NCI-H524 treated with DMSO at 0.1 percent for 48 hours (cell line): ENCODE measurements at places on chromosomes 13 and 19.

- no peak for DNase-seq
These were observed 603 bp downstream of the ZC3H13 start for GRCh38 chr13:46051968-46052318.

GRCh38 chr19:48095612-48096175, 14.9 kb downstream of the PLA2G4C start:
- DNase-seq = no peak

- no peak for DNase-seq
These were observed 160.3 kb downstream of the KCTD12 start for GRCh38 chr13:76725896-76726295.

DNA sequence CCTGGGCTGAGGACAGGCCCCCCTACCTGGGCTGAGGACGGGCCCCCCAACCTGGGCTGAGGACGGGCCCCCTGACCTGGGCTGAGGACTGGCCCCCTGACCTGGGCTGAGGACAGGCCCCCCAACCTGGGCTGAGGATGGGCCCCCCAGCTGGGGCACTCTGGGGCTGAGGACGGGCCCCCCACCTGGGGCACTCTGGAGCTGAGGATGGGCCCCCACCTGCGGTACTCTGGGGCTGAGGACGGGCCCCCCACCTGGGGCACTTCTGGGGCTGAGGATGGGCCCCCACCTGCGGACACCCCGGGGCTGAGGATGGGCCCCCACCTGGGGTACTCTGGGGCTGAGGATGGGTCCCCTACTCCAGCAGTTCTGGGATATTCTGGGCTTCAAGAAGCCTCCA, 65.5 kb downstream of the RASA3 start:
- DNase-seq = no peak

- DNase-seq = no peak
These were observed 56.9 kb downstream of the EDNRB start for GRCh38 chr13:77861741-77862140.

DNA sequence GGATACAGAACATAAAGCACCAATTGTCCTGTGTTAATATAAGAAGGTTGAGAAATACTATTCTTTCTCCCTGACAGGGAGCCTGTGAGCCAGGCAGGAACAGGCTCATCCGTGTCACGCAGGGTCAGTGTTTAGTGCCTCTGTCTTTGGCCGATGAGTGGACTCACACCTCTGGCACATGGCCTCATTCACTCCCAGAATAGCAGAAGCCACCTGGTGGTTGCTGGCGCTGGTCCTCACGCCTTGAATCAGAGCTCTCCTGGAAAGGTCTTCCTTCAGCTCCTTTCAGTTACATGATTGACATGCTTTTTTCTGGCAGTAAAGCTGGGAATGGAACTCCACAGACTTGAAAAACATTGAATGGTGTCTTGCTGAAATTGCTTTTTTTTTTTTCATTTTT, 28.1 kb upstream of the SIAH3 start:
- no peak for DNase-seq

DNA sequence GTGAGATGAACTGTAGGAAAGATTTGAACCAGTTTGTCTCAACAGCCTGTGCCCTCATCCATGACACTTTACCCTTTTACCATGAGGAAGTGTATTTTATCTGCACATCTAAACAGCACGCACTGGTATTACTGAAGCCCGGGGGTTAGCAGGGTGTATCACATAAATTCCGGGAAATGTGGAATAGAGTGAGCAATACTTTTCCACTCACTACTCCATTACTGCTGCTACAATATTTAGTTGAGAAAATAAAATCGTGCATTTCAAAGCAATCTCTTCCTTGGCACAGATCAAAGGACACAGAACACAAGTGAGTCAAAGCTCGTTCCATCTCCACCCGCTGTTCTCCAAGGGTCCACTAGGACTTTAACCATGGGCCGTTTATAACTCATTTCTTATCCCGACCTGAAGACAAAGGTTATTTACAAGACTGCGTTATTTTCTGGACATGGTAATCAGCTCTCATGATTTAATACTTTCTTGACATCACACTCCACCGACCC, 35.2 kb downstream of the STK24 start:
- DNase-seq = no peak

DNA sequence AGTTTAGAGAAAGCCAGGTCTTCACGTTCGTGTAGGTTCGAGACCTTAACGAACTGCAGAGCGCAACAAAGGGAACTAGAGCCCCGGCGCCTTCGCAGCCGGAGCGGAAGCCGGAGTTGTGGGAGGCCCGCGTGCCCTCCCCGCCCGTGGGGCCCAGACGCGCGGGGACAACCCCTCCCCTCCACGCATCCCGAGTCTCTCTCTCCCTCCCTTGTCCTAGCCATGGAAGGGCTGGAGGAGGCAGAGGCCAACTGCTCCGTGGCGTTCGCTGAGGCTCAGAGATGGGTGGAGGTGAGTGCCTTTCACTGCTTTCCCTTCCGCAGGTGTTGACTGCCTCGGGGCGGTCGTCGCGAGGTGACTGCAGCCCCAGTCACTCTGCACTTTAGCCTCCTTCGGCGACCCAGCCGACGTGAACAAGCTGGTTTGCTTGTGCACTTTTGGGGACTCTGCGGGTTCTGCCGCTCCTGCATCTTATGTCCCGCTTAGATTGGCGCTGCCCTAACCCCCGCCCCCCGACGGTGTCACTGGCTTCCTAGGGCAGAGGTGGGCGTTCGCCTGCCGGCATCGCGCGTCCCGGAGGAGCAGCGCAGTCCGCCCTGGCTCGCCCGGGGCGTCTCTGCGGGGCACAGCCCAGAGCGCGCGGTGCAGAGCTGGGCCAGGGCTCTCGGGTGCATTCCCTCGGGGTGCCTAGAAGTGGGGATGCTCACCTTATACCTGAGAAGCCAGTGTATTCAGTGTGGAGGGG, 478 bp downstream of the LMO7 start:
- no peak for DNase-seq

- DNase-seq = no peak
These were observed 657.8 kb downstream of the SLITRK6 start for GRCh38 chr13:85141401-85141800.

DNA sequence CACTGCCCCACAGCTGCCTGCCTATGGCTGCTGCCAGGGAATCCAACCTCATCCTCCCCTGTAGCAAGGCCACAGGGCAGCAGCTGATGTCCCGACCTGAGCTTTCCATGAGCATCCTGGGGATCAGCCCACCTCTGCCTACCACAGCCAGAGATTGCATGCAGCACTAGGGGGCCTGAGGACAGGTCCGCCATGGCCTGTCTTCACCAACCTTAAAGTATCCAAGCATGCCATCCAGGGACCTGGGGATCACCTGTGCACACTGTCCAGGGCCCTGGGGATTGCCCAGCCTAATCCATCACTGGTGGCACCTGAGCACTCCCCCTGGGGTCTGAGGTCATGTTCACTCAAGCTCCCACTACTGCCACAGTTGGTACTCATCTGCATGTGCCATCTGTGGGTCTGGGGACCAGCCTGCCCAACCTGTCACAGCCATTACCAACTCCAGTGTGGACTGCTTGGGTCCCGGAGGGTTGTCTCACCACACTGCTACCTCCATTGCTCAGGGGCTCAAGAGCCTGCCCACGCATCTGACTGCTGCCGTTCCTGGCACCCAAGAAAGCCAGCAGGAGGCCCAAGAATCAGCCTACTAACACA, 53.0 kb downstream of the KCTD15 start:
- no peak for DNase-seq

- no peak for DNase-seq
These were observed 27.1 kb downstream of the LNX2 start for GRCh38 chr13:27593267-27593666.

DNA sequence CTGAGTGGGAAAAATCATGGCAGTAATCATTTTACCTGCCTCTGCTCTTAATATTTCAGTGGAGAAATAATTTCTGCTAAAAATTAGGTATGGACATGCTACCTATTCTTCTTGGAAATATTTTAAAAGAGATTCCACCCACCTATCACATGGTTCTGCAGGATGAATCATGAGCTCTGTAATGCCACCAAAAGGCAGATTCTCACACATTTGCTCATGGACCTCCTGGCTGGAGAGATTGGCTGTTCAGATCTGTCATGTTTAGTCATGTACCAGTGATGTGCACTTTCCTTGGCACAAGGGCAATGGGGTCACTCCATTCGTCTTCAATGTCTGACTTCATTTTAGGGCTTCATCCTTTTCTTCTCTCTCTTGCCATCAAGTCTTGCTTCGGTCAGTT, 101.8 kb upstream of the MBNL2 start:
- no peak for DNase-seq

DNA sequence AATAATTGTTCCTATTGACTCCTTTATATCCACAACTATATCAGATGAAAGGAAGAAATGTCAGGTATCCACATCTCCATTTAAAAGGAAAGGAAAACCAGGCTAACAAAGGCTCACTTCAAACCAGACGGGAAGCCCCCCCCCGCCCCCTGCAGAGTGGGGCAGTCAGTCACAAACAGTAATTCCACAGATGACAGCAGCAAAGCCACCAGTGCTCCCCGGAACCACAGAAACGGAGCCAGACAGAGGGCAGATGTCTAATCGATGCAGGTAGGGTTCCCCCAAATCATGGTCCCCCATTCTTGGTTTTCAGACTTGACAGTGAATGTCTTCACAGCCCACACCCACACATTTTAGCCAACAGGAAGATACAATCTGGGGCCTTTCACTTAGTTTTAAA, 100.8 kb downstream of the STK24 start:
- no peak for DNase-seq

- no peak for DNase-seq
These were observed 250.0 kb downstream of the RGCC start for GRCh38 chr13:41707194-41707821.

DNA sequence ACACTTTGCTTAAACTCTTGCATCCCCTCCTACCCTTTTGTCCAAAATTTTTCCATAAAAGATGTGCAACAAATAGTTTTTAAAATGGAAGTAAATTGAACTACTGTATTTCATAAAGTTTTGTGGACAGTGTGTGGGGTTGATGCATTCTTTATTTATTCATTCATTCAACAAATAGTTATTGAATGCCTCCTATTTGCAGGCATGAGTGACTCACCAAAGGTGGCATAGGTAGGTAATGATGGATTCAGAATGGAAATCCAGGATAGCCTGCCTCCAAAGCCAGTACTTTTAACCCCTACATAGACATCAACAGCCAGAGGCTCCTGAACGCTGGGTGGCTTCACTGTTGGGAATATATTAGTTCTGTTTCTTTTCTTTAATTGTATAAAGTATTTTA, 2.4 kb upstream of the CSNK1A1L start:
- DNase-seq = no peak

GRCh38 chr19:5016781-5017180, 47.9 kb downstream of the KDM4B start:
- DNase-seq = no peak

GRCh38 chr19:9741476-9742171, 26.9 kb downstream of the ZNF846 start:
- DNase-seq = no peak

DNA sequence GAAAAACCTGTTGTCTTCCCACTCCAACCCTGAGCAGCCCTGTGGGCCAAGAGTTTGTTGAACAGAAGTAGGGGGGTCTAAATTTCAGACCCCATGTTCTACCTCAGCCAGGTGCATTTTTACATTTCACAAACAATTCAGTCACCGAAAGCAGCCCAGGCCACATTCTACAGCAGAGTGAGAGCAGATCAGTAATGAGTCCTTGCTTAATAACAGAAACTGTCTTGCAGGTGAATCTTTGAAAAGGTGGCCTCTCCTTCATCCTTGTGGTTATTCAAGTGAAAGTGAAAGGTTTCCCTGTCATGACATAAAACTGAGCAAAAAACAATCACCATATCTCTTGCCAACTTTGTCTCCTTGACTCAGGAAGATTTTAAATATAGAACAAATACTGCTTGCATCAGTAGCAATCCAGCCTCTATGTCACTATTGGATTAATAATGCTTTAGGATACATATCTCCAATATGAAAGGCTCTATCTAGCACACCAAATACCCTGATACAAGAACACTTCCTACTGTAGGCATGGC, 670.2 kb downstream of the DIAPH3 start:
- DNase-seq = no peak

DNA sequence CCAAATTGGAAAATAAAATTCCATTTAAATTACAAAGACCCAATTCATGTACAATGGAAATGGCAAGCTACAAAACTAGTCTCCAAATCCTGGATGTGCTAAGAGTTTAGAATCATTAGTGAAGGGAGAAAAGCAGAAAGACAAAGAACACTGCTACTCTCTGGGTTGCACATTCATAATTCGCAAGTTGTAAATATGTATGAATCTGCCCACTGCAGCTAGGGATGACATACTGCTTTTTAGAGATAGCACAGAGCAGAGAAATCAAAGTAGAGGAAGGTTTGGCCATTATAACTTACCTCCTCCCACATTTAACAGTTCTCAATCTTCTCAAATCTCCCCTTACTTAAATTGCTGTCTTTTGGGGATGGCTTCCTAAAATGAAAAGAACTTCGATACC, 231.1 kb downstream of the ENOX1 start:
- no peak for DNase-seq

GRCh38 chr13:113643593-113643992, 14.4 kb downstream of the ATP4B start:
- no peak for DNase-seq
